Activated gamma-delta T cell (primary cell): ENCODE measurements at places on chromosomes 7 and 10.

GRCh38 chr10:86413046-86413728 lies 46.6 kb upstream of the GRID1 start:
- no peak for DNase-seq

DNA sequence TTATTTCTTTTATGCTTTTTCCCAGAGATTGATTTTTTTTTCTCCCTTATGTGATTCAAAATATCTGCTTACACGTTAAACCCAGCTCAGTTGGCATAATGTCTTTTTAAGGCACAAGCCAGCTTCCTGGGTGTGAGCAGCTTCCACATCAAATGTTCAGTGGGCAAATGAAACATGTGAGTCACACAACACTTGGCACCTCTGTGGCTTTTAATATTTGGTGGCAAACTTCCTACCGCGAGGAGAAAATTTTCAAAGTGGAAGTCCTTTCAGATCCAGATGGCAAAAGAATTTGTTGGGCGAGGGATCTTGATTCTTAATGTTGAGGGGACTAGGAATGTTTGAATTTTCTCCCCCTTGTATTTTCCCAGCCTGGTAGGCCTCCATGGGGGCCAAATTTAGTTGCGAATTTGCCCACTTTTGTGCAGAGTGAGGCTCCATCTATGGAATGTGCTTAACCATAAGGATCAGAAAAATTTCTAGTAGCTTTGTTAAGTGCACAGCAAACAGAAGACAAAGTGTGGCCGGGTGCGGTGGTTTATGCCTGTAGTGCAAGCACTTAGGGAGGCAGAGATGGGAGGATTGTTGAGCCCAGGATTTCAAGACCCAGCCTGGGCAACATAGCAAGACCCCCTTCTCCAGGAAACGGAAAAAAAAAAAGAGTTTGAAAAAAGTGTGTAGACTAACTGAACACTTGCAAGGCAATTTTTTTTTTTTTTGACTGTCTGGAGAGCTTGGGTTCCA lies 31.0 kb downstream of the CUX1 start:
- DNase-seq = no peak

DNA sequence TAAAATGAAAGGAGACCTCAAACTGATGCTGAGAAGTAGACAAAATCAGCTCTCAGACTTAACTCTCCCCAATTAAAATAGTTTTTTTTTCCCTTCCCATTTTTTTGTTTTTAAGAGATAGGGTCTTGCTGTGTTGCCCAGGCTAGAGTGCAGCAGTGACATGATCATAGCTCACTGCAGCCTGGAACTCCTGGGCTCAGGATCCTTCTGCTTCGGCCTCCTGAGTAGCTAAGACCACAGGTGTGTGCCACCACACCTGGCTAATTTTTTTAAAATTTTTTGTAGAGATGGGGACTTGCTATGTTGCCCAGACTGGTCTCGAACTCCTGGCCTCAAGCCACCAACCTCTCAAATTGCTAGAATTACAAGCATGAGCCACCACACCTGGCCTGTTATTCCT lies 61.1 kb downstream of the NHLRC2 start:
- DNase-seq = no peak

DNA sequence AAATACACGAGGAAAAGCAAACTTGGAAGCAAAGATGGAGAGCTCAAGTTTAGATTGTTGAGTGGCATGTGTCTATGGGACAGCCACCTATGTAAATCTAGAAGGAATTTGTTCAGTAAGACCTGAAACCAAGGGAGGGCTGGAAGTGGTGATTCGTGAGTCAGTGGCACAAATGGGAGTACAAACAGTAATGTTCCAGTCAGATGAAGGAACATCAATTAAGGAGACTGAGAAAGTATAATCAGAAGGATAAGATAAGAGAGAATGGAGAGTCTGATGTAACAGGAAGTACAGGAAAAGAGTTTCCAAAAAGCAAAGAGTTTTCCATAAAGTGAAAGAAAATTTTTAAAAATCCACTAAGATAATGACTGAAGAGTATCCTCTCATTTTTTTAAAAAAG lies 544.2 kb downstream of the KIF20B start:
- no peak for DNase-seq

DNA sequence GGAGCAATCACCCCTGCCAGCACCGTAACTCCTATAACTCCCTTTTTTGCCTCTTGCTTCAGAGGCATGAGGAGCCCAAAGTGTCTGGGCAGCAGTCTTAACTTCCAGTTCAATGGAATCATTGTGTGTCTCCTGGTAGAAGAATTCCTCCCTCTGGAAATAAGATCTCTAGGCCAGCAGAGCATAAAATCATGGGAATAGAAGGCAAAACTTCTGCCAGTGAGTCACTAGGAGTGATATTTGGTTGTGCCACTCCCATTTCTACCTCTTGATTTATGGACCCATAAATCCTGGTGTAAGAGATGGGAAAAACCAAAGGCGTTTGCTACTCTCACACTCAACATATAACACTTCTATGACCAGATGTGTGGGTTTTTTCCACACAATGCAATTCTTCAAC lies 104.9 kb upstream of the FAM180A start:
- DNase-seq = no peak

DNA sequence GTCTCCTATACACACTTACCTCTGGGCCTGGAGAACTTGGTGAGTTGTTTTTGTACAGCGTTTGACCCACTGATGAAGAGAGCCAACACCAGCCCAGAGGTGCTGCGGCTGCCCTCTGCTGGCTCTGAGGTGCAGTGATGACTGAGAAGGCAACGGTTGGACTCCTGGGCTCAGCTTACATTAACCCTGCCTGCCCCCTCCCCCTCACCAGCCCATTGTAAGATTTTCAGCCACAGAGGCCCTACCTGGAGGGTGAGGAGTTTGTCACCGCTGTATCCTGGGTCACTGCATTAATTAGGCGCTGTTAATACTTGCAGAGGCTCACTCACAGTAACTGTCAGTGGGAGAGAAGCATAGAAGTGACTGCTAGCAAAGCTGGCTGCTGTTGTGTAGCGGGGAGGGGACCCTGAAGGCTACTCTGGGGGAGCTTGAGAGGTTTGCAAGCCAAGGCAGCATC lies 19.0 kb upstream of the ANKRD2 start:
- no peak for DNase-seq

- DNase-seq = no peak
These were observed 72.1 kb downstream of the PRSS58 start for GRCh38 chr7:142185801-142186200.

- DNase-seq = no peak
These were observed 384.2 kb upstream of the LRGUK start for GRCh38 chr7:133742709-133743538.

DNA sequence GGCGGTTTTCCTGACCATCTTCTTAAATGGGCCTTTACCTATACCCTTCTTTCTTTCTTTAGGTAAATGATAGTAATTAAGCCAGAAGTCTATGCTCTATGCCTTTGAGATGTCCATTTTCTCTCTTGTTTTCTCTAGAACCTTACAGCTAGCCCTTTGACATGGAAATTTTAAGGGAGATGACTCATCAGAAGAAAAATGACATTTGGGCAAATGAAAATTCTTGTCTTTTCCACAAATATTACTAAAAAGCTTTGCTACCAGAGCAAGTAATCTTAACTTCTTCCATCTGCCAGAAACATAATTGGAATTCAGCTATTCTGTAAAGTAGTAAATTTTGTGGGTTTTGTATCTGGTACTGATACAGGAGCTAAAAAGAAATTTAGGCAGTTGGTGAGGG lies 59.5 kb downstream of the CCDC3 start:
- DNase-seq = no peak

DNA sequence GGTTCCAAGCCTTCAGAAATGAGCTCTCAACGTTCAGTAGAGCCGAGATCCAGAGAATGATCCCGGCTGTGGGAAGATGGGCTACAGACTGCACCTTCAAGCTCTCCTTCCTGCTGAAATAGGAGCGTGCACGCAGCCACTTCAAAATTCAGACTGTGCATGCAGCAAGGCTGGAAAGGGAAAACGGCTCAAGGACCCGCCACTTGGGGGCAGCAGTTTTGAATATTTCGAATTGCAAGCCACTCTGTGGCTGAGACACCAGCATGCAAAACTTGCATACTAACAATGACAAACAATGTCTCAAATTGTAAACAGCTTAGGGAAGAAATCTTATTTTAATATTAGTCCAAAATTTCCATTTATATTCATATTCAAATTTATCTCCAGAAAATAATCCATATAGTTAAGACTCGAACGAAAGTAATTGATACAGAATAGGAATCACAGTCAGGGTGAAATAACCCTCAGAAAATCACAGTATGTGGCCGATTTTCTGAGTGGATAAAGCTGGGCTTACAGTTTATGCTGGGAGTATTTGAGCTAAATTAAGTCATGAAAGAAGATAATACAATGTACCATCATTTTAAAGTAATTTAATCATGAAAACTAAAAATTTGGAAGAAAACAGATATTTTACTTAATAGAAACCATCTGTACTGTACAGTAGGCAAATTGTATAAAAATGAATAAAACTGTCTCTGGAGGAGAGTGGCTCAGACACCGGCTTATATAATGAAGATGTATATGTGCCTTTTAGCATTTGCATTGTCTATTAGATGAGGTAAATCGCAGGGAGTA lies 137.9 kb upstream of the MKI67 start:
- no peak for DNase-seq

- no peak for DNase-seq
These were observed 145.7 kb downstream of the EGFR start for GRCh38 chr7:55164527-55164926.

DNA sequence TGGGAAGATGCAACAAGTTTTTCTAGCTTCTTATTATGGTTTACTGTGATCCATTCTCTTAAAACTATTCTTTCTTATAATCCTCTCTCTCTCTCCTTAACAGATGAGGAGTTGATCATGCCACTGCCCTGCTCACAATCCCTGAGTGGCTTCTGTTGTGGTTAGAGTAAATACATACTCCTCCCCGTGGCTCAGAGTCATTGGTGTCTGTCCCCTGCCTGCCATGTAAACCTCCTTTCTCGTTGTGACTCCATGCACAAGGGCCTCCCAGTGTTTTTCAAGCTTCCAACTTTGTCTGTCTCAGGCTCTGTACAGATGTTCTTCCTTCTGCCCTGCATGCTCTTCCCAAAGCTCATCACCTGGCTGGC lies 20.4 kb downstream of the CCNY start:
- DNase-seq = no peak

DNA sequence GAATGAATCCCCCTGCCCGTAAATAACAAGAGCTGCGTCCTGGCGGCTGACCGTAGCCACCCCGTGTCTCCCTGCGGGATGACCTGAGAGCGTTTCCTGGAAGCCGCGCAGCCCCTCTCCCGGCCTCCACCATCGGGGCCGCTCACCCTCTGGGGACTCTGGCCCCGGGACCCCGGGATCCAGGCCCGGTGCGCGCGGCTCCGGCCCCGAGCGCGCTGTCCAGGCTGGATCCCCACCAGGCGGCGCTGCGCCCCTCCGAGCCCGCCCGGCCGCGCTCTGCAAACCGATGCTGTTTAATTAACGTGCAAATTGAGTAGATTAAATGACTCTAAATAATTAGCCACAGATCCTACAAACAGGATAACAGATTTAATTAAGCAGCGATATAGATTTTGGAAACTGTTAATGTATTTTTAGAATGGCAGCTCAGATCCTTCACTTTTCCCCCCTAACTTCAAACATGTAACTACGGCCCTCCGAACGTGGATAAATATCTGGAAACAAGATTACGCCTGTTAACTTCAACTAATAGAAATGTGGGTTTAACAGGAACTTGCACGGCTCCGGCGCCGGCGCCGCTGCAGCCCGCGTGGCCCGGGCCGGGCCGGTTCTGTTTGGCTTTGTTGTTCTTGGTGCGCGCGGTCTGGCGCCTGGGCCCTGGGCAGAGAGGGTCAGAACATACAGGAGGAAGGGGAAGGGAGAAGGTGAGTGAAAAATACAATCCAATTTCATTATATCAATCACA lies 7.1 kb upstream of the UNCX start:
- no peak for DNase-seq

DNA sequence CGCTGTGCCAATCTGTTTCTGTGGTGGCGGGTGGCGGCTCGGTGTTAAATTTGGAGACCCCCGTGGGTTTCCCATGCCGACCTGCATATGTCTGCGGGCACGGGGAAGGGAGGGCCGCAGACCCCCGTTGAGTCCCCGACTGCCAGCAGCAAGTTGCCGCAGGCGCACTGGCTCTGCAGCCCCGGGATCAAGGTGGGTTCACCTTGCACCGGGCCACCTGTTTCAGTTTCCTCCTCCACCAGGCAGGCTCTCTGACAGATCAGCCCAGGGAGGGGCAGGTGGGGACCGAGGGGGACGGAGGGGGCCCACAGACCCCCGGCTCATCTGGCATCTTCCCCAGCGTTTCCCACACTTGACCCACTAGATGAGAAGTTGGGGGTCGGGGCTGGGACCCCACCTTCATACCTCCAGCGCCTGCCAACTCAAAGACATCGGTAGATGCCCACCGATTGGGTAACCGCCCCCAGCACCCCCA lies 95.9 kb downstream of the CUX1 start:
- no peak for DNase-seq

- DNase-seq = no peak
These were observed 117.6 kb downstream of the TCERG1L start for GRCh38 chr10:131193923-131194322.

DNA sequence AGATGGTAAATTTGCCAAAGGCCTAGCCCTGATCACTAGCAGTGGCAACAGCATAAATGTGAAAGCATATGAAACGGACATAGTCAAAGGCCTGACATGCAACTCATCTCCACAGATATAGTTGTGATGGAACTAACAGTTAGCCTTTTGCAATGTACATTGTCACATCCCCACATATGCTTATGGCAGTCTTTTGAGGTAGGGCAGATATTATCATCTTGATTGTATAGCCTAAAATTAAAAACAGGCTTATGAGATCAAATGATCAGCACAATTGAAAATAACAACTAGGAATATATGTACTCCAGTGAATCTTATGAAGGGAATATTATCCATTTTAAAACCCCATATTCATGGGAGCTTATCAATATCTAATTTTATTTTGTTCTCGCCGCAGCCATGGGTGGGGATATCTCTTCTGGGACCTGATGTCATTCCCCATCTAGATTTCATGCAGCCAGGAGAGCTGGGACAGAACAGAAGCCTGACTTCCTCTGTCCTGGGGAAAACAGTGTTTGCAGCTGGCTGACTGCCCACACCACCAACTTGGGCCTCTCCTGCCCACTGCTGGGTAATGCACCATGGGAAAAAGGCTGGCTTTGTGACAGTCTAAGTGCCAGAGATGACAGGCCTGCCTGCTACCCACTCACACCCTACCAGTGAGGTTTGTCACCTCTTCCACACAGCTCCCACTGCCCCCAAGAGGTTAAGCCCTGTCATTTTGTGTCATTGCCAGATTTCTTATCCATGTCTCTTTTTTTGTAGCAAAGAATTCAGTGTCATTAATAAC lies 180.2 kb upstream of the FZD1 start:
- DNase-seq = no peak

DNA sequence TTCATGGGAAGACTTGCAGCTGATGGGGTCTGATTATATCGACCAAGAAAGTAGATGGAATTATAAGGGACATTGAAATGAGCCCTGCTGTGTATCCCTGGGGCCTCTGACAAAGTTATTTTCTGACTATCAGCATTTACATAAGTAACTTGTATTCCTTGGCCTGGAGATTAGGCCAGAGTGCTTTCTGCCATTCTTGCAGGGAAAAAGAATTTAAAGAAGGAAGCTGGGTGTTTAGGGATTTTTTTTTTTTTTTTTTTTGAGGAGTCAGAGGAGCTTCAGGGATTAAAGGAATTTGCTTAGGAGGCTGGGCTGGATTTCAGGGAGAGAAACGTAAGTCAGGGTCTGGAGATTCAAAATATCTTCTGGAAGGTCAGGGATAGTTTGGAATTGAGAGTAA lies 4.6 kb downstream of the SPAM1 start:
- DNase-seq = no peak

- DNase-seq = no peak
These were observed 293.7 kb downstream of the POU6F2 start for GRCh38 chr7:39271402-39271801.
